ENCODE measurements at places on chromosomes 7 and 10.

GRCh38 chr7:69772718-69773436 lies 174.6 kb downstream of the AUTS2 start:
- no peak for DNase-seq

GRCh38 chr7:158856883-158857668 lies 718 bp downstream of the DYNC2I1 start:
- DNase-seq, result no peak

DNA sequence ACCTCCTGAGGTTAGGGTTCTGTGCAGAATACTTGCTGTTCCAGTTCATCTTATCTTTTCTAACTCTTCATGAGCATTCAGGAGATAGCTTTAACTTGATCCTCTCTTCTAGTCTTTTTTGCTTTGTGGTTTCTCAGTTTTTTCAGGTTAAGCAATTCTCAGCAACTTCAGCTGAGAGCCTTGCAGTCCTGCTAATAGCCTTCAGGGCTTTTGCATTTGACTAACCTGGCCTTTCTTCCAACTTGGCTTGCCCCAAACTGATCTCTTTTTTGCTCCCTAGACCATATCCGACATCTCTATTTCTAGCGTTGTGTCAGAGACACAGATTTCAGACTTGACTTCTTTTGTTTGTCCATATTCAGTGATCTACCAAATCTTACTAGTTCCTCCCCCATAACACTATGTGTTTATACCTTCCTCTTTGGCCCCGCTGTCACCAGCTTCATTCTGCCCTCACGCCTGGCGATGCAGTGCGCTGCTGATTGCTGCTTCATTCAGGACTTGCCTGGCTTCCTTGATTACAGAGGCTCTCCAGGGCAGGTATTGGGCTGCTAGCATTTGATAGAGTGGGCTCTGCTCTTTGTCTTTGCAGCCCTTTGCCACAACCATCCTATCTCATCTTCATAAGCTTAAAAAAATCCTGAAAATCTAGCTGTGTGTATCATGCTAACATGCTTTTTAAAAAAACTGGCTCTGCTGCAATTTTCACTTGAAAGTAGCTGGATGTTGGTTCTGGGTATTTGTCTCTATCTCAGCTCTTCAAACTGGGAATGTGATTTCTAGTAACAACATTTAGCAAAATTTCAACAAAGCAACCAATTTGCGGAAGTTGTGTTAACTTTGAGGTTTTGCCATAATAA lies 9.6 kb downstream of the CUL1 start:
- DNase-seq, result no peak

- DNase-seq, result no peak
Measured at GRCh38 chr10:60239228-60239627, 150.4 kb downstream of the ANK3 start.

DNA sequence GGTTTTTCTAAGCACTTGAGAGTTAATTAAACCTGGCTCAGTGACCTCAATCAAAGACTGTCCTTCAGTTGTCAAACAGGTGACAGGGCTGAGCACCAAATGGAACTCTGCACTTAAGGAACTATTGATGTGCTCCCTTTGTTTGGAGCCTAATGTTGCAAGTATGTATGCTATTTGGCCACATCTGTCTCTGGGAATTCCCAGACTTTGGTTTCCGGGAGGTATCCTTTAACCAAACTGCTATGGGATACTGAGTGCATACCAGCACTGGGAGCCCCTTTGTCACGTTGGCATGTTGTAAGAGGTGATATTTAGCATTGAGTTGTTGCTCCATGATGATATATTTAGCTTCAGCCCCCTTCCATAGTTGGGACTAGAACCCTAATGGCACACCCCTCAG lies 25.2 kb downstream of the ASZ1 start:
- DNase-seq, result no peak

- no peak for DNase-seq
Measured at GRCh38 chr7:102460467-102460866, 4.2 kb downstream of the ALKBH4 start.

Measured in stimulated activated CD8-positive, alpha-beta memory T cell treated with anti-CD3 and anti-CD28 coated beads, Interleukin-4, amount 100 ng/mL, for 48 hours (primary cell).